ENCODE measurements at places on chromosomes 11 and 22.

DNA sequence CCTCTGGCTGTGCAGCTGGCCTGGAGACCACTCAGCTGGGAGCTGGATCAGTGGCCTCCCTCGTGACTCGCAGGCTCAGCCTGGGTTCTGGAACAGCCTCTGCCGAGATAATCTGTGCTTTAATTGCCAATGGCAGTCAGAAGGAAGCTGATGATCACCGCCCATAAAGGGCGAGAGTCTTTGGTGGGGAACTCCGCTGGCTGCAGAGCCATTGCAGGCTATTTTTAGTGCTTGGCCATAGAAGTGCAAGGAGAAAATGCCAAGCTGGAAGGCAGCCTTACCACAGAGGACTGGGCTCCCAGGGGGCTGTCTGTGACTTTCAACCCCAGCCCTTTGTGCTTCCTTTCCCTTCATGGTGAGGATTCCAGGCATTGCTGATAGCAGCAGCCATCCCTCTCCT is 62.2 kb upstream of the TENM4 start:
- DNase-seq: no peak

- no peak for DNase-seq
Measured at GRCh38 chr11:112697391-112698178, 263.6 kb upstream of the NCAM1 start.

GRCh38 chr11:60840470-60841430 is 1.2 kb upstream of the CCDC86 start:
- no peak for DNase-seq

DNA sequence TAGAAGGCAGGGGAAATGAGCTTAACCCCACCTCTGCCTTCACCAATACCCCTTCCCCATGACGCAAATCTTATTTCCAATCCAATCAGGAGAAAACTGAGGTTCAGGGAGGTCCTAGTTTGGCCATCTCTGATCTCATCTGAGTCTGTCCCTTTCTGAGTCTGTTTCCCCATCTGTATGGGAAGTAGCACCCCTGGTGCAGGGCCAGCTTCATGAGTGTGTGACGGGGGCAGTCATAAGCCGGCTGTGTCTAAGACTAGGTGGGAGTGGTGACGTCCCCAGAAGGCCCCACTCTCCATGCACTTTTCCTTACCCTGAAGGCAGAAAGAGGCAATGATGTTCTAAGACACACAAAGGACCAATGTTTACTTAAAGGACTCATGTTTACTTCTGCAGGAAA is 72.3 kb downstream of the MN1 start:
- DNase-seq: no peak

DNA sequence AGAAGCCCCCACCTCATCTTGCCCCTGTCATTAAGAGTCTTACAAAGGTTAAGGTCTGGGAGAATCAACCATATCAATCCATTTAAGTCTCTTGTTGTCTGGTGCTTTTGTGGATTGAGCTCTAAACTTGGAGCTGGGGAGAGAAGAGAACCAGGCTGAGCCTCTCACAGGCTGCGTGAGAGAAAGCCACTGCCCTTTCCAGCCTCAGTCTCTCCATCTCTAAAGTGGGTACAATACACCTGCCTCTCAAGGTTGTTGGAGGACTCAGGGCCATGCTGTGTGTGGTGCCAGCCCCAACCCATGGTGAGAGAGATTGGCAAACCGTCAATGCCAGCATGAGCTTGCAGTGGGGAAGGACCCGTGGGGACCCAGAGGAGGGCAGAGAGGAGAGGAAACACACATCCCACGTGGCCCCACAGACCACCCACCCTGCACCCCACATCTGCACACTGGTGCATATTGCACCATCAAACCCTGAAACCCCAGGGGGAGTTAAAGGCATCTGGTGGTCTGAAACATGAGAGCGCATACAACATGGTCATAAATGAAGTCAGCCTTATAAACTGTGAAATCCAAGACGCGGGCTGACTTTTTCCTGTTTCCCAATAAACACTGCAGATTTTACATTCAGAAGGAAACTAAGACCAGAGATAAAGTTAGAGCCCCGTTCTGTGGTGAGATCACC is 27.5 kb upstream of the FBLN1 start:
- DNase-seq: no peak

DNA sequence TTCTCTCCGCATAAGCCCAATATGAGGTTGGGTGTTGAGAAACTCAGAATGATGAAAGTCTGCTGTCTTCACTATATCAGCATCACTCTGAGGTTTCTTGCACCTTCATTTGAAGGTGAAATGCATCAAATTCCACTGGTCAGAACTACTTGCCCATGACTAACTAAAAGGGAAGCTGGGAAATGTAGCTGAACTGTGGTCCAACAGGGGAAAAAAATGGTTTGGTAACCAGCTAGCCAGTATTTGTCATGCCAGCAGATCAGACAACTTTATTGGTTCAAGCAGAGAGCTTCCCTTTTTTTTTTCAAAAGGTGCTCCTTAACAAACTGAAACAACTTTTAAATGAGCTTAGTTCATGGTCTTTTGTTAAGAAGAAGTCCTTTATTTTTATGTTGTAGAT is 14.2 kb upstream of the PIK3C2A start:
- no peak for DNase-seq

DNA sequence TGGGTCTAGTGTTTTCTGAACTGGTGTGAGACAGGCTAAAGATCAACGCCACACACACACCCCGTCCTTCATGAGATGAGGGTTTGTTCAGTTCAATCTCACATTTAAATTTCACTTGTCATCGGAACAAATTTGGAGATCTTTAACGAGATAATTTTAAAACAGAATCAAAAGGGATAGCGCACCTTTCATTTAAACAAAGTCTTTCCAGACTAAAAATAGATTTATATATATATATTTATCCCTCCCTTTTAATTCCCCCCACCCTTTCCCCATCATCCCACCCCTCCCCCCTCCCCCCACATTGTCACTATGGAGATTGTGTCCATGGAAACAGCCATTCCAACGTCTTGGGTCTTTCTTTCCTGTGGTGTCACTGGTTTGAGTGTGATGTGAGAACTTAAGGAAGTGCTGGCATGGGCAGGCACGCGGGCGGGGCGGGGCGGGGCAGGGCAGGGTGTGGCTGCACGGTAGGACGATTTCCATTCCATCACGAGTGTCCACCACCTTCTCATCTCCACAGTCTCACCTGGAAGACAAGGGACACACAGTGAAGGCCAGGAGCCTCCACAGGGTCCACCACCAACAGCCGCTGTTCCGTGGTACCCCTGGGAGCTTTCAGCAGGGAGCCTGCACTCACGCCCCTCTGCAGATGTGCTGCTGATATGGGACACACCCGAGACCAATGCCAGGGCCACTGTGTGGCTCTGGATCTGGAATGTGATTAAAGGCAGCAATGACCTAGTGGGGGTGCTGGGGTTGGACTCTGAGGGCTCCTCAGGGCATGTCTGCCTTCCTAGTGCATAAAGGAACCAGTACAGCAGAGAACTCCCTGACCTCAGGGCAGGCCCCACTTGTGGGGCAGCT is 30.5 kb upstream of the CYP2D6 start:
- DNase-seq: no peak

DNA sequence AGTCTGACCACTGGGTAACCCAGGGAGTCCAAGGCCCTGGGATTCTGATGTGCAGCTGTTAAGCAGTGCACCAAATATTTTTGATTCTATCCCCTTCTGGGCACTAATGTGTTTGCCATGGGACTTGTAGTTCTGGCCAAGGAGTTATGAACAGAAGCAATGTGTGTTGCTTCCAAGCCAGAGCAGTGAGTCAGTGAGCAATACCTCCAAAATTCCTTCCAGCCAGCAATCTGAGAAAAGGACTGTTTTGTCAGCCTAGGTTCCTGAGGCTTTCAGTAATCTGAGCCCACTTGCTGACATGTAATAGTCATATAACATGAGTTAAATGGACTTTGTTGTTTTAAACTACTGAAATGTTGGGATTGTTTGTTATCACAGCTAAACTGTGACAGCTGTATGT is 311.4 kb downstream of the NELL1 start:
- no peak for DNase-seq

DNA sequence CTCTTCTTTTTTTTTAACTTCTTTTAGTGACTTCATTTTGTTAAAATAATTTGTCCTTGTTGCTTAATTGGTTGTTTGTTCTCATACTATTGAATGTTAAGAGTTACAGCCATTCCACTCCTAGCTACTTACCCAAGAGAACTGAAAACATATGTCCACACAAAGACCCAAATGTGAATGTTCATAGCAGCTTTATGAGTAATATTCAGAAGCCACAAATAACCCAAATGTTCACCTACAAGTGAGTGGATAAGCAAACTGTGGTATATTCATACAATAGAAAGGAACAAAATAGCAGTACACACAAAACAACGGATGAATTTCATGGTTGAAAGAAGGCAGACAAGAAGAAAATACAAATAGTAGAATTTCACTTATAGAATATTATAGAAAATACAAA is 1.4 kb upstream of the OR4D11 start:
- no peak for DNase-seq

GRCh38 chr11:93850594-93851018 is at the start of gene VSTM5:
VSTM5 (minus strand) TSS chr11:93850618; CDS start chr11:93850502, 116 bp downstream.
- no peak for DNase-seq

GRCh38 chr11:20015529-20016427 is 144.5 kb downstream of the DBX1 start:
- DNase-seq: no peak

DNA sequence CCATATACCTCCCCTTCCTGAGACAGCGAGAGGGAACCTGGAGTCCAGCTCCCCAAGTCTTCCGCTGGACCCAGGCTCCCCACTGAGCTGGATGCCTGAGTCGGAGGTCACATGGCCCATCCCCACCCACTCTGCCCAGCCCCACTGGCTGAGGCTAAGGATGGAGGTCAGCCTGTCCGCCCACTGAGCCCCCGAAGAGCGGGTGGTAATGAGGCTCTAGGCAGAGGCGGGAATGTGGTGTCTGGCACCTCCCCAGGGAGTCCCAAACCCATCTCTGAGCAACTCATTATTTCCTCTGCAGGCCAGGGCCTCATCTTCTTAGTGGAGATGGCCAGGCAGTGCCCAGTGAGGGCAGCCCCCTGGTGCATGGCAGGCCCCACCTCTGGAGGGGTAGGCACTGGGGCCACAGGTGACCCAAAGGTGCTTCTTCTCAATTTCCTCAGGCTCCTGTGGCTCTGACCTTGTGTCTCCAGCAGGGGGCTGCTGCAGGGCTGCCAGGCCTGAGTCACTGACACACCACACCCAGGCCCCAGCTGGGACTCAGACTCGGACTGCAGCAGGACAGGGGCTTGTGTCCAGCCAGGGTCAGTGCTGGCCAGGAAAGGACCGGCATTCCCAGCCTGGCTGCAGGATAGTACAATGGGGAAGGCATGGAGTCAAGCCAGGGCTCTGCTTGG is 10.2 kb upstream of the PDE2A start:
- DNase-seq: no peak

DNA sequence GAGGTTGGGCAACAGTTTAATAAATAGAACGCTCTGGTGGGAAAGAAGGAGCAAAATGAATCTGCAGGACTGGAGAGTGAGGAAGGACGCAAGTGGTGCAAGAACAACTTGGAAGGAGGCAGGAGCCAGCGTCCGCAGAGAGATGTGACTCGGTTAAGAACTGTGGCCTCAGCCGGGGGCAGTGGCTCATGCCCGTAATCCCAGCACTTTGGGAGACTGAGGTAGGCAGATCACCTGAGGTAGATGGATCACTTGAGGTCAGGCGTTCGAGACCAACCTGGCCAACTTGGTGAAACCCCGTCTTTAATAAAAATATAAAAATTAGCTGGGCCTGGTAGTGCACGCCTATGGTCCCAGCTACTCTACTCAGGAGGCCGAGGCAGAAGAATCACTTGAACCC is 319.7 kb downstream of the LARGE1 start:
- DNase-seq: no peak

DNA sequence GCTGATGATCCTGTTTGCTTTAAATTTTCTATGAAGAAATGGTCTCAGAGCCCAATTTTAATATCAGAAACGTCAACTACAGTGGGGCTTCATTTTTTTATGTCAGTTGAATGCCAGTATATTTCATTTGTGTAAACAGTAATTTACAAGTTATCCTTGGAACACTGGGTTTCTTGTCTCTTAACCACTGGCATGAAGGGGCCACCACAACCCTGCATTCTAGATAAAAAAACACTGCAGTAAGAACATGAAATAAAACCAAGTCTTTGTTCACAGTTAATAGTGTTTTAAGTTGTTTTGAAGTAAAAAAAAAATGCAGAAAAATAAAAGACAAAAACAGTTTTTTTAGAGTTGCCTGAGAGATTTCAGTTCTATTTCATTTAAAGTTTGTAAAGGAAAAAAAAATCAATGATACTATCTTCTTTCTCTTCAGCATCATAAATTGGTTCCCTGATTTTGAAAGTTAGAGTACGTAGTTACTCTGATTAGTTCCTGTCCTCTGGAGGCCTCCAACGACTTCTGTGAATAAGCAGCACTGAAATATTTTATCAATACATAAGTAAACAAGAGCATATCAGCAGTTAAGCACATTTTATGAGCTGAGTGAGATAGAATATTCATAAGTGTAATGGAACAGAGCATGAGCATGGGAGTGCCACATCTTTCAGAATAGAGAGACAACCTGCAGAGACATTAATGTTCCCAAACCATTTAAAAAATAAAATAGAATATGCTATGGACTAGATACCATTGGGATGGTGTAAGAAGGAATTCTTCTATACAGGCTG is 7.8 kb upstream of the DDI1 start:
- no peak for DNase-seq

DNA sequence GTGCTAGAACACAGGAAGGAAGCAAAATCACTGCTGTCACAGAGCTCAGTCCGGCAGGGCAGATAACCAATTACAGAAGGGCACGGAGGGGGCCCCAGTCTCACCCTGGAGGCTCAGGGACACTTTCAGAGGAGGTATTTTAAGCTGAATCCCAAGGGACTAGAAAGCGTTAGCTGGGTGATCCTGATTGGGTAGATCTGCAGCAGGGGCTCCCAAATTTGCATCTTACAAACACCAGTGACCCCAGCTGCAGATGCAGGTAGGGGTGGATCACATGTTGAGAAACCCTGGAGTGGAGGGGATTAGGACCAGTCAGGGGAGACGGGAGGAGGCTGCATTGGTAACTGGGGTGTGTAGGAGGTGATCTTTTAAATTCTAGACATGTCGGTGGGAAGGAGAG is 91.4 kb downstream of the CSNK2A3 start:
- no peak for DNase-seq

DNA sequence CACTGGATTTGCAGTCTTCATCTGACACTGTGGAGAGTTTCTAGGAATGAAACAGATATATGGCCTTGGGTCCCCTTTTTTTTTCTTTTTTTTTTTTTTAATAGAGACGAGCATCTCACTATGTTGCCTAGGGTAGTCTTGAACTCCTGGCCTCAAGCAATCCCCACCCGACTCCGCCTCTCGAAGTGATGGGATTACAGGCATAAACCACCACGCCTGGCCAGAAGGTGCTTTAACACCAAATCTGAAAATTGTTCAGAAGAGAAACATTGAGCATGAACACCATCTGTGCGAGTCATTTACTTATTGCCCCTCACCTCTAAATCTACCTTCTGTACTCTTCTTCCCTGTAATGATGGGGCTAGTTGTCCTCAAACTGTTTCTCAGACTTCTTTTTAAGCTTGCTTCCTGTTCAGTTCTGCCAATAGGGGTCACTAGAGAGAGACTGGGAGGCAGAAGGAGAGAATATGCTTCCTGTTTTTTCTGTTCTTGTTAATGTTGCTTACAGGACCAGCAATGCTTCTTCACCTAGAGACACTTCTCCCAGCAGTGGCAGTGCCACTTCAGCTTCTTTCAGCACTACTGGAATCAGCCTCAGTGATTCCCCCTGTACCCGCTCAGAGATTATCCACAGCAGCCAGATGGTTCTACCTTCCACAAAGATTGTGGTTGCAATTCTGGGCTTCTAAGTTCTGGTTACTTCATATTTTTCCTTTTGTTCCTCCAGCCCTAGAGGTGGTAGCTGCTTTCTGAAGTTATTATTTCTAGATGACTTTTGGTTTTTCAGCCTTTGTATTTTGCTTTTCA is 20.8 kb upstream of the ZBED5 start:
- no peak for DNase-seq

- DNase-seq: no peak
Measured at GRCh38 chr11:9700105-9700801, 36.4 kb downstream of the SWAP70 start.
